ENCODE measurements at places on chromosomes 6 and 20. TPM values are rescaled to one million over a fixed set of nuclear protein-coding genes. Genes with fewer than 3 reads are reported as not detected.

- H3K27me3 ChIP-seq: no peaks in the 10 kb centered on the region
- H3K27ac ChIP-seq: no peak overlapping the region
- H3K4me1 ChIP-seq: no peaks in the 10 kb centered on the region
- DNase-seq: no peak
- no peak overlapping the region for H3K4me3 ChIP-seq
- no peaks in the 10 kb centered on the region for H3K36me3 ChIP-seq
Observed at GRCh38 chr6:84026721-84027164, 6.8 kb upstream of the MRAP2 start.

- no peaks in the 10 kb centered on the region for H3K36me3 ChIP-seq
- H3K4me1 ChIP-seq: no peaks in the 10 kb centered on the region
- no peak overlapping the region for H3K27ac ChIP-seq
- H3K27me3 ChIP-seq: no peaks in the 10 kb centered on the region
- H3K4me3 ChIP-seq: no peak overlapping the region
Observed at GRCh38 chr6:100101644-100102043, 107.6 kb upstream of the MCHR2 start.

DNA sequence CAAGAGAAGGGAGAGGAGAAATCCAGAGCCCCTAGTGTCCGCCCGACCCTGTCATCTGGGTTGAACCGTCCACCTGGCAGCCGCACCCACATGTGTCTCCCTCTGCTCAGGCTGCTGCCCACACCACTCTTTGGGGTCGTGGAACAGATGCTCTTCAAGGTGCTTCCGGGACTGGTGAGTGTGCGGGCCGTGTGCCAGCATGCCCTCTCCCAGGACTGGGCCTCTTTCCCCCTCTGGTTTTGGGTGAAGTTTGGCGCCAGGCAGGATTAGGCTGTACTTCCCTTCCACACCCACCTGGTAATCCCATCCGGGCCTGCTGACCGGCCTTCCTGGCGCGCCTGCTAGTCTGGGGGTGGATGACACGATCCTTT, 7.9 kb downstream of the BPIFB3 start:
- H3K27ac ChIP-seq: no peak overlapping the region
- H3K36me3 ChIP-seq: no peaks in the 10 kb centered on the region
- no peak overlapping the region for H3K4me3 ChIP-seq

KIAA0408 gene
- total RNA-seq: 2.7 TPM

- H3K4me3 ChIP-seq: no peak overlapping the region
- H3K27me3 ChIP-seq: no peaks in the 10 kb centered on the region
- no peak for DNase-seq
- no peaks in the 10 kb centered on the region for H3K4me1 ChIP-seq
Observed at GRCh38 chr20:53243152-53243551, 271.0 kb downstream of the TSHZ2 start.

GRCh38 chr20:3710011-3710466, 2.4 kb downstream of the SIGLEC1 start:
- DNase-seq: no peak
- no peak overlapping the region for H3K4me3 ChIP-seq
- no peaks in the 10 kb centered on the region for H3K36me3 ChIP-seq
- no peaks in the 10 kb centered on the region for H3K4me1 ChIP-seq
- no peaks in the 10 kb centered on the region for H3K27me3 ChIP-seq
- H3K27ac ChIP-seq: no peak overlapping the region

RAB32 gene
- total RNA-seq: 19.9 TPM
